Activated gamma-delta T cell treated with Interleukin-2 at 50 U/mL for 16 hours (primary cell): ENCODE measurements at places on chromosomes 11 and 22.

- DNase-seq = no peak
Observed at GRCh38 chr11:122676638-122677037, 21.1 kb downstream of the UBASH3B start.

- no peak for DNase-seq
Observed at GRCh38 chr11:27699242-27699925, 871 bp downstream of the BDNF start.

DNA sequence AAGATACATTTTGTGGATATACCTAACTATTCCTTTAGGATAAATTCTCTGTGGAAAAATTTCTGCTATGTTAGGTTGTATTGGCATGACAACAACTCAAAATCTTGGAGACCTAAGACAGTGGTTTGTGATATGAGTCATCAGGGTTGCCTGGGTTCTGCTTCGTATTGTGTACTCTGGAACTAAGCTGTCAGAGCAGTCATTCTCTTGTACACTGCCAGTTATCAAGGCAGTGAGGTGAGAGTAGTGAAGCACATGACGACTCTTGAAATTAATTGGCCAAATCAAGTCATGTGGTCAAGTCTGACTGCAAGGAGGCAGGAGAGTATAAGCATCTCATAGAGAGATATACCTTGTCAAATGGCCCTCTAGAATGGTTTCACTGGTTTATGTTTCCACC, 104.4 kb downstream of the FANCF start:
- DNase-seq = no peak

- no peak for DNase-seq
Observed at GRCh38 chr11:76850130-76850529, 10.6 kb upstream of the ACER3 start.

DNA sequence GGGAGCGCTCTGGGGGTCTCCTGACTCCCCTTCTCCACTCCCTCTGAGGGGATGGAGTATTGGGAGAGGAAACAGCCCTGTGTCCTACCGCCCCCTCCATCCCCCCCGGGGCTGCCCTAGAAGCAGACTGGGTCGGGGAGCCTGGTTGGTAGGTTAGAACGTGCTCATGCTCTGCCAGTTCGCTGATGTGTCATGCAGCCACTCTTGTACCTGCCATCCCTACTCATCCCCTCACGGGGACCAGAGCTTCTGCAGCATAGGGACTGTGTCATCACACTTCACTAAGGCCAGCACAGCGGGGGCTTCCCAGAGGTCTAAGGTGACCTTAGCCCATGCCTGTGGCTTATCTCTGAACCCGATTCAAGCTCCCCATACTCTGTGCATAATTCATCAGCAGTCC, 4.7 kb downstream of the KCNJ1 start:
- DNase-seq = no peak

GRCh38 chr11:73308961-73309919, 1.2 kb downstream of the ARHGEF17 start:
- no peak for DNase-seq

DNA sequence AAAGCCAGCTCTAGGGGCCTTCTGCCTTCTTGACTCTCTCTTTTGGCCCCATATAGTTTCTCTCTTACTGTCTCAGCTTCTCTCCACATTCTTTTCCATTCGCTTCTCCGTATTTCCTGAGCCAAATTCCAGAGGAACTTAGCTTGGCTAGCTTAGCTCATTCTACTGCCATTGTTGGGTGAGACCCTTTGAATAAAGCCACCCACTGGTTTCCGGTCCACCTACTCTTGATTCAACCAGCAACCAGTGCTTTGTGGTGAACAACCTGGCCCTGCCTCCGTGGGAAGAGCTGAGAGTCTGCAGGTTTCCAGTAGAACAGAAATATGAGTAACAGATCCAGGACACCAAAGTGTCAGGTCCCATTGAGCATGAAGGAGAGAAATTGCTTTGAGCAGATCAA, 81.3 kb upstream of the ARHGAP20 start:
- no peak for DNase-seq

DNA sequence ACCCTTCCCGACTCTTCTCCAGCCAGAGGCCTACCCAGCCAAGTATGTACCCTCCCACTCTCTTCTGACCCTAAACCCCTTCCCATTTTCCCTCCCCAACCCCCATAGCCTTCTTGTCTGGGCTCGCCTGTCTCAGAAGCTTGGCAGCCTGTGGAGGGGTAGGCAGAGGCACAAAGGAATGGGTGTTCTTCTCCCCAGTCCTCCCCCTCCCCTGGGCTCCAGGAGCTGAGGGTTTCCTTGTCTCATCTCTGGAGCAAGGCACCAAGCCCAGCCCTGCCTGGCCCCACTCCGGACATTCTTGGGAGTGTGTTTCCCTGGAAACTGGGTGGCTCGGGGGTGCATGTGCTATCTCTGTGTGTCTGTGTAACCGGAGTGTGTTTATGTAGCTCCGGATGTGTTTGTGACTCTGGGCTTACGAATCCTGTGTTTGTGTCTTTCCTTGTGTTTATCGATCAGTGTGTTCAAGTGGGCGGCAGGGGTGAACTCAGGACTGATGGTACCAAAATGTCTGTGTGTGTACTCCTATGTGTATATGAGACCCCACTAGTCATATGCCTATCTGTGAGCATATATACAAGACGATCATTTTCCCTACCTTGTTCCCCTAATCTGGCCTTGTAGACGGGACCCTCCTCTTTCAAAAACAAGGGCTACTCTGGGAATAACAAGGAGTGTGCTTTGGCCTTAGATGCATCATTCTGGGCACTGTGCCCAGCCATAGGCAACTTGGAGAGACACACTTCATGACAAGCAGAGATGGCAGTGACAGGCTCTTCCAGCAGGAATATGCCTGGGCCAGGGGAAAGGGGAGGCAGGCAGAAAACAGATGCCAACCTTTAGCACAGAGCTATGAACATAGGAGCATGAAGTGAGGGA, 10.9 kb downstream of the PHLDB1 start:
- DNase-seq = no peak

GRCh38 chr22:22425356-22425755, 83.2 kb downstream of the ZNF280B start:
- no peak for DNase-seq

DNA sequence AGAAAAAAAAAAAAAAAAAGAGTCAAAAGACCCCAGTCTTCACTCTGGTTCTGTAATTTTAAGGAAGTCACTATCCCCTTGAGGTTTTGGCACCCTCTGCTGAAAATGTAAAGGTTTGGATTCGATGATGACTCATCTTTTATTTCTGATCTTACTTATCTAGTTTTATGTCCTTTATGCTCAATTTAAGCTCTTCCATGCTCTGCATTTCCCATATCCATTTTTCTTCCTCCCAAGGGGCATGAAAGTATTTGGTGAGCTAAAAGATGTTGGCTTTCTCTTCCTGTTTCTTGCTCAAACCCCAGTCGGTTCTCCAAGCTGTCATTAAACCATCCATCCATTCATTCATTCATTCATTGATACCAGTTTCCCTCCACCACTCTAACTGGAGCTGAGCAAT, 61.0 kb upstream of the CDON start:
- DNase-seq = no peak

GRCh38 chr11:13160346-13160745, 117.2 kb upstream of the BMAL1 start:
- no peak for DNase-seq
